ENCODE measurements at places on chromosomes 16 and 17.

- no peak for DNase-seq
Measured at GRCh38 chr16:48433850-48434530, 48.8 kb upstream of the SIAH1 start.

GRCh38 chr17:43556292-43556691 is 10.2 kb upstream of the ETV4 start:
- no peak for DNase-seq

DNA sequence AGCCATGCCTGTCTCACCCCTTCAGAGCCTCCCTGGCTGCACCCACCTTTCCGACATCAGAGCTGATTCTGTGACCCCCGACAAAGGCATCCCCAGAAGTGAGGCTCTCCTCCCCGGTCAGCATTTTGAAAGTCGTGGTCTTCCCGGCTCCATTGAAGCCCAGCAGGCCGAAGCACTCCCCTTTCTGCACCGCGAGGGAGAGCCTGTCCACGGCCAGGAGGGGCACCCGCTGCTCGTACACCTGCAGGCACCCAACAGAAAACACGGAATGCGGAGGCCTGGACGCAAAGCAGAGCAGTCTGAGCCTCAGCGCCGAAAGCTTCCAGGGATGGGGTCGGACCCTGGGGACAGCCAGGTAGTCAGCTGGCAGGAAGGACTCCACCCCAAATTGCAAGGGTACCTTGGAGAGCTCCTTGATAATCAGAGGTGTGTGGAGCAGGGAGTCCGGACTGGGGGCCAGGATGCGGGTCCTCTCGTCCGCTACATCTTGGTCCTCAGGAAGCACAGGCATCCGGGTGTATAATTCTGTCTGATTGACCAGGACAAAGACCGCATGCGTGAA is 13.1 kb upstream of the RNPS1 start:
- no peak for DNase-seq

DNA sequence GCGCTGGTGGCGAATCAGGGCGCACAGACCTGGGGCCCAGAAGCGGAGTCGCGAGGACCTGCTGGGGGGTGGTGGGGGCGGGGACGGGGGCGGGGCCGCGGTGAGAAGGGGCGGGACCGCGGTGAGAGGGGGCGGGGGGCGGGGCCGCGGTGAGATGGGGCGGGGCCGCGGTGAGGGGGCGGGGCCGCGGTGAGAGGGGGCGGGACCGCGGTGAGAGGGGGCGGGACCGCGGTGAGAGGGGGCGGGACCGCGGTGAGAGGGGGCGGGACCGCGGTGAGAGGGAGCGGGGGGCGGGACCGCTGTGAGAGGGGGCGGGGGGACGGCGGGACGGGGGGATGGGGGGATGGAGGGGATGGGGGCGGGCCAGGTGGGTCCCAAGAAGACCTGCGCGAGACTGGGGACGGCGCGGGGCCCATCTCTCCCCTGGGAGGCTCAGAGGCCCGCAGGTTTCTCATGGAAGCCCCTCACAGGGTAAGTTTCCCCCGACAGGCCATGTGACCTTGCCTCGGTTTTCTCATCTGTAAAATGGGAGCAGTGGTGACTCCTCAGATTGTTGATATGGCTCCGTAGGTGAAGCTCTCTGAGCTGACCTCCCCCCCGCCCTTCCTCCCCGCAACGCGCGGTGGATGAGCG is 28.6 kb upstream of the DBNDD1 start:
- no peak for DNase-seq

DNA sequence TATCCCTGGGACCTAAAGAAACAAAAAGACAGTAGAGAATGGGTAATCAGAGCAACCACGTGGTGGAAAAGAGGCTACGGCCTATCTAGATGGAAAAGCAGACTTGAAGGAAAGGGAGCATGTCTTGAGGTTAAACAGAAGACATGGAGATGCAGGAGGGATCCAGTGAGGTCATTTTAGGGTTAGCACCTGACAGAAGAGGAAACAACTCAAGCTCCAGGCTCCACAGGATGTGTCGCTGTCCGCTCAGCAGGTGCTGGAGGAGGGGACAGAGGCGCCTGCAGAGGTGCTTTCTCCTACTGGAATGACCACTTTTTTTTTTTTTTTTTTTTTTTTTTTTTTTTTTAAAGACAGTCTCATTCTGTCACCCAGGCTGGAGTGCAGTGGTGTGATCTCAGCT is 47.5 kb upstream of the CLEC3A start:
- DNase-seq, result no peak

GRCh38 chr17:63477480-63478440 is 899 bp downstream of the ACE start:
- no peak for DNase-seq

GRCh38 chr16:90044111-90044551 is 24.9 kb upstream of the DBNDD1 start:
- DNase-seq, result no peak

DNA sequence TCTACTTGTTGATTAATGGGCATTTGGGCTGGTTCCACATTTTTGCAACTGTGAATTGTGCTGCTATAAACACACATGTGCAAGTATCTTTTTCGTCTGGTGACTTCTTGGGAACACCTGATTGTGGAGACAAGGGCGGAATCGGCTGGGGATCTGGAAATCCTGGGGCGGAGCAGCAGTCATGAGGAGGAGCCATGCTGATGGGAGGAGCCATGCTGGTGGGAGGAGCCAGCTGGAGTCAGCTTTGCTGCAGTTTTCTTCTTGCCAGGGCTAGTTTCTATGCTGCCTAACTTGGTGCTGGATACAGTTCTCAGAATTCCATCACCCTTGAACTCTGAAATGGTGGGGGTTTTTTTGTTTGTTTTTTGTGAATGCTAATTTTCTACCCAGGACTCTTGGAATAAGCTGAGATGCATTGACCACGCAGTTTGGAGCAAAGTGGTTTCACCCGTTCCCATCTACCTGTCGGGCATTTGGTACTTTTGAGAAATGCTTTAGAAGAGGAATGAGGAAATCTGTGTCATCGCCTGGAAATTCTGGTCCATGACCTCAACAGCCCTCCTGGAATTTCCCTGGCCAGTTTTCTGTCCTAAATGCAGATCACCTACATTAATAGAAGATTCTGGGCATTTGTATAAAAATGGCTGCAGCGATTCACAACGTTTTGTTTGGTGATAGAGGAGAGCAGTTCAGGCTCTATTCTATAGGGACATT is 217.4 kb upstream of the ZFHX3 start:
- no peak for DNase-seq

DNA sequence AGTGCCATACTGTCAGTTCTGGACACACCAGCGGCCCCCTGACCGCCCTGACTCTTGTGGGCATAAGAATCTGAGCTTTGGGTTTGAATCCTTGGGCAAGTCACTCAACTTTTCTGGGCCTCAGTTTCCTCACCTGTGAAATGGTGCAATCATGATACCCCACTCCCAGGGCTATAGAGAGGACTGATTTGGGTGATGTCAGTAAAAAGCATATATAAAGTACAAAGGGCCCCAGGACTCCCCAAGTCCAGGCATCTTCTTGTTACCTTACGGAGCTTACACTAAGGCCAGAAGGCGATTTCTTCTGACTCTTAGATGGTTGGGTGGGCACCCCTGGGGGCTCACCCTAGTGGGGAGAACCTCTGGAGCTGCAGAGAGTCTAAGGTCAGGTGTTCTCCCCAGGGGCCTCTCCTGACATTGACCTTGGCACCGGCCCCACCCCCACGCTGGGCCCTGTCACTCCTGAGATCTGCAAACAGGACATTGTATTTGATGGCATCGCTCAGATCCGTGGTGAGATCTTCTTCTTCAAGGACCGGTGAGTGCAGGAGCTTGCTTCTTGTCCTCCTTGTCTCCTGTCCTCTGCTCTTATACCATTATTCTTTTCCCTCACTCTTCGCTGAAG is 13.9 kb downstream of the MMP2 start:
- no peak for DNase-seq

DNA sequence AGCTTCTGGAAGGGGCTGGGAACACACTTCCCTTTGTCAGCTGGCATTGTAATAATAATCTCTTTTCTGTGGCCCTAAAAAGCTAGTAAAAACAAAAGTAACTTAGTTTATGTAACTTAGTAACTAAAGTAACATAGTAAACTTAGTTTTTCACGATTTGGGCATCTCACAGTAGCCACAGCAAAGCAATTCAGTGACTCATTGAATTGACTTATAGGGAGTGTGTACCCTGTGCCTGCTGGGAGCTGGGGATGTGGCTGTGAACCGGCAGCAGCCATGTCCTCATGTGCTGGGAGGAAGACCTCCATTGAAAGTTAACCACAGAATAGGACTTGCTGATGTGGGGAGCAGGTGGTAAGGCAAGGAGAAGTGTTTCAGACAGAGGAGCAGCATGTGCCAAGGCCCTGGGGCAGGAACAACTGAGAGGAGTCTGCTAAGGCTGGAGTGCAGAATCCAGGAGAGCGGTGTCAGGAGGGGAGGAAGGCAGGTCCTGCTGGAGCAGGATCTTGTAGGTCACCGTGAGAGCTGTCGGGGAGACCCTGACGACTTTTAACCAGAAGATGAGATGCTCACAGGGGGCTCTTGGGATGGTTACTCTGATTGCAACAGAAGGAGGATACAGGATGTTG is 112.8 kb downstream of the PLCG2 start:
- no peak for DNase-seq

GRCh38 chr16:89019511-89019910 is 42.5 kb upstream of the CBFA2T3 start:
- DNase-seq, result no peak

DNA sequence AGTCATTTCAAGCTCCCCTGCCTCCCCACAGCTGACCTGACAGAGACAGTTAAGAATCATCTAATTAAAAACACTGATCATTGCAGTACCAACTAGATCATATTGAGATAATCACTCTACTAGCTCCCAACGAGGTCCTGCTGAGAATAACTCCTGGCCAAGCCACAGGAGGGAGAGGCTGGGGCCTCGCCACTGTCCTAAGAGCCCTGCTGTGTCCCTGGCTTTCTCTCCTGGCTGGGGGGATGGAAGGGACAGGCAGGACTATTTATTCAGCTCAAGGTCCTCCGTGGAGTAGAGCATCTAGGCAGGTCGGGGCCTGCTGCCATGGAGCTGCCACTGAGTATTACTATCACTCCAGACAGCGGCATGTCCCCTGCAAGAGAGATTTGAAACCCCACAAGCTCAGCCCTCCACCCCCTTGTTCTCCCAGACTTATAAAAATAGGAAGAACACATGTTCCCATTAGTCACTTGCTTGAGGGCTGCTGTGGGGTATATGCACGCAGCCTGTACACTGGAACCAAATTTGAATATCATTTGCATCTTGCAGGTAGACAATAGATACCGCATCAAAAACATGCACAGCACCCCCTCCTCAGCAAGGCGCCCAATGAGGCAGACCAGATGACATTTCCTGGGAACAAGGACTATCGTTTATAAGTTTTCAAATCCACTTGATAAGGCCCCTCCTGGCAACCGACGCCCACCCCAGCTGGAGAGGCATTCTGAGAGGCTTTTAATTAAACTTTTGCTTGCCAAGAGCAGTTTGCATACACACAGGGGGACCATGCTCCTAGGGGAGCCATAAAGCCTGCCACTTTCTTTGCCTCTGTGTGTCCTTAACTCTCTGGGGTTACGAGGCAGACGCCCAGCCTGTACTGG is 385.2 kb upstream of the ZFHX3 start:
- no peak for DNase-seq

DNA sequence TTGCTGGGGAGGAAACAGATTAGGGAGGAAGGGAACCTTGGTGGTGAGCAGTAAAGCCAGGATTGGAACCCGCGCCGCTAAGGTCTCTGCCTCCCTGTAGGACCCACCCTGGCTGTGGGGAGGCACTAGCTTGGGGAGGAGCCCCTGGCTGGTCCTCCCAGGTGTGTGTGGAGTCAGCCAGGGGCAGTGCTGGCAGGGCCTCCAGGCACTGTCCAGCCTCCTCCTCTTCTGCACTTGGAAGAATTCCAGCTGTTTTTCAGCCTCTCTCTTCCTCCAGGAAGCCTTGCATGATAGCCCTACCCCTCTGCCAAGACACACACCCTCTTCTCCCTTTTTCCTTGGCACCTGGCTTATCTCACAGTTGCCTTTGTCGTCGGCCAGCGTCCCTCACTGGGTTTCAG is 34.8 kb downstream of the TMEM235 start:
- no peak for DNase-seq

- DNase-seq, result no peak
Measured at GRCh38 chr17:77312061-77312701, 171.4 kb downstream of the SEC14L1 start.

- DNase-seq, result no peak
Measured at GRCh38 chr17:55845385-55845784, 94.5 kb downstream of the PCTP start.

- no peak for DNase-seq
Measured at GRCh38 chr17:8673612-8674011, 43.1 kb upstream of the MYH10 start.

GRCh38 chr16:27641260-27641659 is 91.3 kb downstream of the KATNIP start:
- DNase-seq, result no peak

GRCh38 chr17:28741358-28742349 is 2.2 kb upstream of the TRAF4 start:
- no peak for DNase-seq

DNA sequence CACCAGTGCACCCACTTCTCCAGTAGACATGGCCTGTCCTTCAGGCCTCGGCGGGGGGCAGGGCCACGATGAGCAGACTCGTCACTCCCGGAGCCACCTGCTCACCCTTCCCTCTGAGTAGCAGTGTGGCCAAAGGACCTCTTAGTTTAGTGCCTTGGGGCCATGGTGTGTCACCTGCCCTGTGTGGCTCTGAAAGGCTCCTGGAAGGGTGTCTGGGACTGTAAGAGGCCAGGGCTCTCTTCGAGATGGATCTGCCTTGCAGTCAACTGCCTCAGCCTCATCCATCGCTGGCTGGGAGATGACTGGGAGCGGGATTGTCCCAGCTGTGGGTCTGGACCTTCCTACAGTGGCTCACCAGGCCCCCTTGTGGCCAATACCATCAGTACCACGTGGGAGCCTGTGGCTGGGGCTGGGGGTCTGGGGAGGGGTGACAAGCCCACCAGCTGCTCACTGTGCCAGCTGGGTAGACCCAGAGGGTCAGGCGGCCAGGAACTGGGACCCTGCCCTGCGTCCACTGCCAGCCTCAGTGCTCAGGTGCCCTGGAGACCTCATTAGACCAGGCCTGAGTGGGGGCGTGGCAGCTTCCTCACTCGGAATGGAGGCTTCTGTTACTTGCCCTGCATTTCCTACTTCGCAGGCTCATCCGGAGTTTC is 133.4 kb downstream of the OR1D5 start:
- DNase-seq, result no peak

DNA sequence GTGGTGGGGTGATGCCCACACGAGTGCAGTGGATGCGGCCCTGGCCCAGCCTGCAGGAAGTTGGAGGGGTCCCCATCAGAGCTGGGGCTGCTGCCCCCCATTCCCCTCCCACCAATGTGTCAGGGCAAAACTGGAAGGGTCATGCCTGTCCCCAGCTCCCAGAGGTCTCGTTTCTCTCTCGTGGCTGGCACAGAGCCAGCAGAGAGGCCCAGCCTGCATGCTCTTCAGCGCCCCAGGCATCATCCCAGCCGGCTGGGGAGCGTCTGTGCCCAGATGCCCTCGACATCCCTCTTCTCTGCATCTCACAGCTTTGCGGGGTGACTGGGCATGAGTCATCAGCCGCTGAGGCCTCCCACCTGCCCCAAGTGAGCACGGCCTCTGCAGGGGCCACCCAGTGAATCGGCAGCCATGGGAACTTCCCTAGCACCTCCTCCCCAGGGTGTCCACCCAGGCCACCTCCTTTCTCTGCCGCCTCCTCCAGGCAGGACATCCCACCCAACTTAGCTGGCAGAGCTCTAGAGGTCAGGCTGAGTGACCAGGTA is 9.8 kb upstream of the CSNK1D start:
- no peak for DNase-seq

Data from activated naive CD4-positive, alpha-beta T cell (primary cell).